ENCODE measurements at places on chromosomes 1 and 21.

DNA sequence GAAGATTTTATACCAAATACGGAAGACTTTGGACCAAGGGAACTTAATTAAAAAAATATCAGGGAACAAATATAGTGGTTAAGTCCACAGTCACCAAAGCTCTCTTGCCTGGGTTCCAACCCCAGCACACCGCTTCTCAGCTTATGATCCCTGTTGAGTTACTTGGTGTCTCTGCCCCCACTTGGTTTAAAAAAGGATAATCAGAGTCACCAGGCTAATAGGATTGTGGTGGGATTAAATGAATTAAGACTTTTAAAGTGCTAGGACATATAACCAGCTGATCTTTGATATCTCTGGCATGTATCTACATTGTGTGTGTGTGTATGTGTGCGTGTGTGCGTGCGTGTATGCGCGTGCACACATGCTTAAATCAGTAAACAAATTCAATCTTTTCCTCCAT is 474.7 kb upstream of the DAB1 start:
- no peak for DNase-seq

DNA sequence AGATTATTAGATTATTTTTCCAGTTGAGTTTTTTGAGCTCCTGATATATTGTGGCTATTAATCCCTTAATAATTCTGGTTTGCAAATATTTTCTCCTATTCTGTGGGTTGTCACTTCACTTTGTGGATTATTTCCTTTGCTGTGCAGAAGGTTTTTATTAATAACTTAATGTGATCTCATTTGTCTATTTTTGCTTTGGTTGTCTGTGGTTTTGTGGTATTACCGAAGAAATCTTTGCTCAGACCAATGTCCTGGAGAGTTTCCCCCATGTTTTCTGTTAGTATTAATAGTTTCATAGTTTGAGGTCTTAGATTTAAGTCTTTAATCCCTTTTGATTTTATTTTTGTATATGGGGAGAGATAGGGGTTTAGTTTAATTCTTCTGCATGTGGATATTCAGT is 7.1 kb upstream of the TBX19 start:
- DNase-seq, result no peak

DNA sequence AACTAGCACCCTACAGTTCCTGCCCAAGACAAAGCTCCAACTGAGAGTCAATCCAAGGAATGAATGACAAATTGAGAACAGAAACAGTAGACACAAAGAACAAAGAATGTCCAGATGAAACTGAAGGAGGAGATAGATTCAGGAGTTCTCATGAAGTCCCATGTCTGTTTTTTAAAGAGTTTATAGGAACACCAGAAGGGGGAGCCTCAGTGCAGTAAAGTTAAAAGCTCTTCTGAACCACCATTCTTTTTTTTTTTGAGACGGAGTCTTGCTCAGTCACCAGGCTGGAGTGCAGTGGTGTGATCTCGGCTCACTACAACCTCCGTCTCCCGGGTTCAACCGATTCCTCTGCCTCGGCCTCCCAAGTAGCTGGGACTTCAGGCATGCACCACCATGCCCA is 323.6 kb downstream of the MRPL39 start:
- DNase-seq, result peak; percentile 5

GRCh38 chr1:147389532-147390184 is 147.2 kb downstream of the CHD1L start:
- no peak for DNase-seq

DNA sequence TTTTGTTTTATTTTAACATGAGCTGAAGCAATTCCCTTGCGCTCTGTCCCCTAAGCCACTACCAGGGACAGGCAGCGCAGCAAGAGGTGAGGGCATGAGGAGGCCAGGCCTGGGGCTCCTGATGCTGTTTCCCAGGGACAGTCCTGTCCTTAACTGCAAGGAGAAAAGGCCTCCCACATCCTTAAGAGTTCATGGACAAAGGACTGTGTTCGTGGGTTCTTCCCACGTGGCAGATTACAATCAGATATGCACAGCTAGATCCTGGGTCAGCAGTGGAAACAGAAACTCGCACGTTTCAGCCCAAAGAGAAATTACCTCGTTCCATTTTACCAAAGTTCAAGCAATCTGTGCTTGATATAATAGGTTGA is 85.8 kb downstream of the MIS18A start:
- DNase-seq, result no peak
